ENCODE measurements at places on chromosomes 5 and 9.
A peak's percentile ranks its signal among the peaks of the same experiment; 100 is the strongest.

- no peak for DNase-seq
Observed at GRCh38 chr5:170269579-170269978, 28.0 kb downstream of the LCP2 start.

DNA sequence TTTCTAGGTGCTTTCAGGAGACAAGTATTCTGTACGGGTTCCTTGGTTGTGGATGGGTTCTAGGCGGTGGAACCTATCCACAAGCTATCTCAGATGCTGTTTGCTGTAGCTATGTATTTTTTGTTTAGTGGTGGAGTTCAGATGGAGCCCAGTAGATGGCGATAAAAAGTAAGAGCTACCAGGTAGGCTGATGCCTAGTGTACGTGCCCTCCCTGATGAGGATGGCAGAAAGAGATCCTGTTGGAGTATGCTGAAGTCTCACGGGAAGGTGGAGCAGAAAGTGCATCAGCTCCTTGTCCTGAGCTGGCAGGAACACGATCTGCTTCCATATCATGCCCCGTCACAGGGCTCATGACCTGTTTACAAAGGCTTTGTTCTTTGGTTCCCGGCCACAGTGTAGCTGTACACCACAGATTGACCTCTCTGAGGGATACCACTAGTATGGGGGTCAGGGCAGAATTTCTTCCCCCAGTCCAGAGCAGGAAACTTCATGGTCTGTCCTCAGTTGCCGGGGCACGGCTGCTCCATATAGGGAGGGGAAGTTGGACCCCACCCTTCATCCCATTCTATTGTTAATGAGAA lies 12.6 kb upstream of the UGT3A2 start:
- DNase-seq: peak; percentile 40

GRCh38 chr9:93911136-93911745 lies 43.9 kb downstream of the BARX1 start:
- DNase-seq: no peak

GRCh38 chr9:1917396-1917935 lies 97.7 kb upstream of the SMARCA2 start:
- DNase-seq: no peak

DNA sequence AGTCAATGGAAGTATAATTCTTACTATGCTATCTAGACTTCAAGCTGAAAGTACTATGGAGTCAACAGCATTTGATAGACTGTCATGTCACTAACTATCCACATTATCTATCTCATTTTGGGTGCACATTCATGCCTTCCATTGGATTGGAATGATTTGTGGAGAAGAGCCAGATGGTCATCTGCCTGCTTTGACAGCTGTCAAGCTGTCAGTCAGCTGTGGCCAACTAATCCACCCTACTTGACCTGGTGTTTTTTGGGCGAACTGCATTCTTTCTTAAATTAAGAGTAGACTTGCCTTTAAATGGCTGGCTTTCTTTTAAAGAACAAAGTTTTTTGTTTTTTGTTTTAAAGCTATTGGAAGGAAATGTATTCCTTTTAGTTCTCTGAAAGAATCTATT lies 151.5 kb downstream of the DCP2 start:
- no peak for DNase-seq

All from fibroblast of skin of right biceps (primary cell).